ENCODE measurements at places on chromosomes 12 and 14.

DNA sequence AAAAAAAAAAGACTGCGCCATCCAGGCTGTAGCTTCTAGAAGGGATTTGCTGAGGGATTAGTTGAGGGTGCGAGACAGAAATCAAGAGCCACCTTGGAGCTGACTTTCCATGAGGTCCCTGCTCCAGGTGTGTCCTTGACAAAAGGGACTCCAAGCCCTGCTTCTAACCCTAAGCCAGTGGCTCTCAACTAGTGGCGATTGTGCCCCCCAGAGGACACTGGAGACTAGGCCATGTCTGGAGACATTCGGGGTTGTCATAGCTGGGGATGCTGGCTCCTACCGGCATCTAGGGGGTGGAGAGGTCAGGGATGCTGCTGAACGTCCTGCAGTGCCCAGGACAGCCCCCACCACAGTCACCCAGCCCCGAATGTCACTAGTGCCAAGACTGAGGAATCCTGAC, 40.6 kb downstream of the SPRING1 start:
- no peak for DNase-seq

- DNase-seq = no peak
Observed at GRCh38 chr14:70924521-70924920, 17.3 kb downstream of the PCNX1 start.

- no peak for DNase-seq
Observed at GRCh38 chr14:51561141-51561540, 90.6 kb upstream of the FRMD6 start.

GRCh38 chr14:68473069-68473468, 319.8 kb downstream of the ZFP36L1 start:
- DNase-seq = no peak

- no peak for DNase-seq
Observed at GRCh38 chr12:120941846-120942405, 36.4 kb upstream of the HNF1A start.

DNA sequence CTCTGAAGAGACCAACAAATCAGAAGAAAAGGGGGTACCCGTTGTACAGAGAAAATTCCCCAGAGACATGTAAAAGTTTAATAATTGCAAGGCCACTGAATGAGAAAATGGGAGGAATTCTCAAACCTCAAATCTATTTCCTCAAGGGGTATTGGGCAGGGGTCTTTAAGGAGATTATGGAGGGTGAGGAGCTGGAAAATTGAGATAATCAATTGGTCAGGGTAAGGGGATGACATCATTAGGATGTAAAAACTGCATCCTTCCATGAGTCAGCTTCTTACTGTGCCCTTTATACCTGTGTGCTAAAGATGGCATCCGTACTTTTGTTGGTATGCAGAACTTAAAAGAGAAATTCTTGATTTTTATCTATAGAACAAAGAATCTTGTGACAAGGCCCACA, 641.5 kb downstream of the LRFN5 start:
- DNase-seq = no peak

DNA sequence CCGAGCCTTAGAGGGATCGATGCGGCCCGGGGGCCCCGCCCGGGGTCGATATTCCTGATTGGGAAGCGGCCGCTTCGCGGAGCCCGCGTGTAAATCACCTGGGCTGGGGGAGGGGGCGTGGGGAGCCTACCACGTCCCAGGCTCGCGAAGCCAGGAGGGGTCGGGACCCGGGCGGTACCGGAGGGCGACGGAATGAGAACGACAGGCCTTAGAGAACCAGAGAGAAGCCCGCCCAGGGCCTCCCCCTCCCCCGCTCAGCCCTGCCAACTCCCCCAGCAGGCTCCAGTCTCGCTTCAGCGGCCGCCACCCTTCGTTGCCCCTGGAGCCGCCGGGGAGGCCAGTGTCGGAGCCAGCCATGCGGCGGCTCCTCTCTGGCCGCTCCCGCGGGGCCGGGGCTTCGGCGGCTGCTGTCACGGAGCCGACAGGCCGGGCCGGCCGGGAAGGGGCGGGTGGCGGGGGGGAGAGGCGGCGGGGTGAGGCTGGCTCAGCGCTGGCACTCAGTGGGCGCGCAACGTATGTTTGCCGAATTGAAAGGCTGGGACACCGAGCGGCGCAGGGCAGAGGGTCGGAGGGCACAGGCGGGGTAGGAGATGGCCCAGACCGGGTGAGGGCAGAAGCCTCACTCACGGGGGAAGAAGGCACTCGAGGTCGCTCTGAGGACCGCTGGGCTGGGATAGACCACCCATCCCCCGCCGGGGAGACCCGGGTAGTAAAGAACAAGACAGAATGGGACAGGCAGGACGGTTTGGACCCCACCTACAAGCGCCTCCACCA, 1.4 kb upstream of the DNAJC22 start:
- no peak for DNase-seq

GRCh38 chr12:13566292-13566691, 369.8 kb downstream of the EMP1 start:
- DNase-seq = no peak

DNA sequence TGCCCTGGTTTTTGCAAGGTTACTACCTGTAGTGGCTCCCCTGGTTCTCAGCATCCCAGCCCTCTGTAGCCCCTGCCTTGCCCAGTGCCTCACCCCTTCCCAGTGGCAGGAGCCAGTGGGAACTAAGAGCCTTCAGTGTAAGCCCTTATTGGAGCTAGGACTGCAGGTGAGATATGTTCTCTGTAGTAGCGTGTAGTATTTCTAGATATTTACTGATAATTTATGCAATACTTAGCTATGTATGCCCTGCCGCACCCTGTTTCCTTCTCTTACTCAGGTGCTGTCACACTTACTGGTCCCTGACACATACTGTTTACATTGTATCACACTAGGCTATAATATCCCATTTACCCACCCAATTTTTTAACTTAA, 3.6 kb downstream of the BMAL2 start:
- no peak for DNase-seq

DNA sequence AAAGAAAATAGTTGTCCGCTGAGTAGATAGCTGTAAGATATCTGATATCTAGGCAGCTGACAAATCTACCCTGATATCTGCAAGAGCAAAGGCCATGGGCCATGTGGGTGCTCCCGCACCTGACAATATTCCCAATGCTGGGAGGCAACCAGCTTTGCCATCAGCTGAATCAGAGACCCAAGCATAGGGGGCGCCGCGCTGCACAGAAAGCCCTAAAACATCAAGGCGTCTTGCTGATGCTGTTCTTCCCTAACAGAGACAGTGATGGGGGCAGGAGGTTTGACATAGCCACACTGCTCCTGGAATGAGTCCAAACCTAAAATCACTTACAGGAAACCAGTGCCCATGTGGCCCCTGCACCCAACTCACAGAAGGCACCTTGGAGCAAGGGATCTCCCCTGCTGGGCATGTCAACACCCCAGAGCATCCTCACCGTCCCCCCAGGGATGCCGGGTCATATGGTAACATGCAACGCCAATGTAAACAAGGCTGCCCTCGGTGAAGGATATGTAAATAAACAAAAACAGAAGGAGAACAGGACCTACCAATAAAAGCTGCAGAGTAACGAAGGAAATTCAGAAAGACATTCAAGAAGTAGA, 199.5 kb downstream of the TMEM132D start:
- no peak for DNase-seq

DNA sequence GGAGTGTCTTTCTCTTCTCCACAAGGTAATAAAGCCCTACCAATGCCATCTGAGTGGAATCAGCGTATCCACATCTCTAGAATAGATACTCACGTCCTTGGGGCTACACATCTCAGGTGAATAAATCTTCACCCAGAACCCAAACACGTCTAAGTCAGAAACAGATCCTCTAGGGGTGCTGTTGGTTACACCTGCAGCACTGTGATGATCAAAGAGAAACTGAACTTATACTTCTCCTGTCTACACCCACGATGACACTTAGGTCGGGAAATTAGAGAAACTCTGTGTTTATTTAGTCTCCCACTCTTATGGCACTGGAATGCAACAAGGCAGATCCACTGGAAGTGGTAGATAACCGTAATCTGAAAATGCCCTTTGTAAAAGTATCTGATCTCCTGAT, 46.2 kb downstream of the WIF1 start:
- DNase-seq = no peak

- DNase-seq = no peak
Observed at GRCh38 chr12:94643606-94644005, 6.8 kb downstream of the TMCC3 start.

- no peak for DNase-seq
Observed at GRCh38 chr12:109725321-109726105, 11.9 kb downstream of the FAM222A start.

- no peak for DNase-seq
Observed at GRCh38 chr14:63394841-63395240, 76.1 kb upstream of the GPHB5 start.

DNA sequence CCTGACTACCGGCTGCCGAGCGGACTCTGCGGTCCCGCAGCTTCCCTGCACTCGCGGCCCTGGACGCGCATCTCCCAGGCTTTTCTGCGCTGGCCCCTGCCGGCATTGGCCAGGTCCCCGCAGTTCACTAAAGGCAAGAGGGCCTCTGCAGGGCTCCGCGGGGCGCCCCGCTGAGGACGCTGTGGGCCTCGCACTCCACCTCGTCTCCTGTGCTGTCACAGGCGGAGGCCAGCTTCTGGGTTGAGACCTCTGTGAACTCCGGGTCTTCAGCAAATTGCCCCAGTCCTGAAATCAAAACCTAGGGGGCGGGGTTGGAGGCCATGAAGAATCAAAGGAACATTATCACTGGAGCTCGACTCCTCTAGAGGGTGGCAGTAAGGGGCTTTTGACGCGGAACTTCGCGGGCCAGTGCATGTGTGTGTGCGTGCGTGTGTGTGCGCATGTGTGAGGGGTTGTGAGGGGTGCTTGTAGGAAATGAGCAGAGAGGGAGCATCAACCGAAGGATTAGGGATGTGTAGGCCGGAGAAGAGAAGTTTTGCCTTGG, 68.5 kb upstream of the CAPRIN2 start:
- DNase-seq = no peak

GRCh38 chr12:102816816-102817434, 100.1 kb downstream of the PAH start:
- DNase-seq = no peak

DNA sequence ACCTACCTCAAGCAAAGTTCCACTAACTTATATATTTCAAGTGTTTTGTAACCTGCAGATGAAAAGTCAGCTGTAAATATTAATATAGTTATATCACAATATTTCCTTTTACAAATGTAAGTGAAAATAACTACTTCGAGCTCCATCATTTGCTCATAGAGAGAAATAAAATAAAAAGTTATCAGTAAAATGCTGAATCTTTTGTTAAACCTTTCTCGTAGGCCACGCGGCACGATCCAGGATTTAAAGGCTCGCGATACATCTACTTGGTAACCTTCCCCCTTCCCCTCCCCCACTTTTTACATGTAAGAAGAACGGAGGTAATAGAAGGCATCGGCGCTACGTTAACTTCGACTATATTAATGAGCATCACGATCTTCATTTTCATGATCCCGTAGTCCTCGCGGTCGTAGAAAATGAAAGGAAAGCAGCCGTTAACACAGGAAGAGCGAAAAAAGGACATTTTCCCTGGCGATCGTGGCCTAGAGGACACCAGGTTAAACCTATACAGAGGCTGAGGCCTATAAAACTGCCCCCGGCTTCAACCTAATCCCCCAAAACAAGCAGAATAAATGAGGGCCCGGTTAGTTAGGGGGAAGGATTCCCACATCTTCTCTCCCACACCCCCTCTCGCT, 508 bp downstream of the HNRNPC start:
- DNase-seq = no peak

- DNase-seq = no peak
Observed at GRCh38 chr14:84591827-84592445, 938.0 kb upstream of the FLRT2 start.

DNA sequence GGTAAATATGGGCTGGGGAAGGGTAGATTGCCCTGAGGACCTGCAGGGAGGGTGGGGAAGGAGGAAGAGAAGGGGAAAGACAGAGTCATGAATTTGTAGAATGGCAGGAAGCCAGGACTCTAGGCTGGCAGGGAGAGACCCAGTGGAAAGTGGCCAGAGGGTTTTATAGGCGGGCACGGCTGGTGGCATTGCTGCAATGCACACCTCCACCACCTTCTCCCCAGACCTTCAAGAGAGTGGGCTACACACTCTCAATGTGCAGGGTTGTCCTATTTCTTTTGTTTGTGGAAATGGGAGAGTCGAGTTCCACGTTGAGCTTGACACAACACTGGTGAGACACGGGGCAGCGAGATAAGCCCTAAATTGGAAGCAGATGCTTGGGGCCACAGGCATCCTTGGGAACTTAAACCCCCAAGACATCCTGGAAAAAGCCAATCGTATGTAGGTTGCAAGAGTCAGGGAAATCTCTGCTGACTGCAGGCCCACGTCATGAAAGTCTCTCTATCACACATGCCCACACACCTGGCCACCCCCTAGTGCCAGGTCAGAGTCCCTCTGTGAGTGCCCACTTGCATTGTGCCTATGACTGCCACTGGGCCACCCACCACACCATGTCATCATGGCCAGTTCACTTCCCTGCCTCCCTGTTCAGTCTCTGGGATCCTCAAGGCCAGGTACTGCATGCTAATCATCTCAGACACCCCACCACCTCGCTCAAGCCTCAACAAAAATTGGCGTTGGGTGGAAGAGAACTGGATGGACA, 38.0 kb upstream of the BDKRB2 start:
- no peak for DNase-seq

- DNase-seq = no peak
Observed at GRCh38 chr14:77849711-77850110, 49.8 kb downstream of the ADCK1 start.

DNA sequence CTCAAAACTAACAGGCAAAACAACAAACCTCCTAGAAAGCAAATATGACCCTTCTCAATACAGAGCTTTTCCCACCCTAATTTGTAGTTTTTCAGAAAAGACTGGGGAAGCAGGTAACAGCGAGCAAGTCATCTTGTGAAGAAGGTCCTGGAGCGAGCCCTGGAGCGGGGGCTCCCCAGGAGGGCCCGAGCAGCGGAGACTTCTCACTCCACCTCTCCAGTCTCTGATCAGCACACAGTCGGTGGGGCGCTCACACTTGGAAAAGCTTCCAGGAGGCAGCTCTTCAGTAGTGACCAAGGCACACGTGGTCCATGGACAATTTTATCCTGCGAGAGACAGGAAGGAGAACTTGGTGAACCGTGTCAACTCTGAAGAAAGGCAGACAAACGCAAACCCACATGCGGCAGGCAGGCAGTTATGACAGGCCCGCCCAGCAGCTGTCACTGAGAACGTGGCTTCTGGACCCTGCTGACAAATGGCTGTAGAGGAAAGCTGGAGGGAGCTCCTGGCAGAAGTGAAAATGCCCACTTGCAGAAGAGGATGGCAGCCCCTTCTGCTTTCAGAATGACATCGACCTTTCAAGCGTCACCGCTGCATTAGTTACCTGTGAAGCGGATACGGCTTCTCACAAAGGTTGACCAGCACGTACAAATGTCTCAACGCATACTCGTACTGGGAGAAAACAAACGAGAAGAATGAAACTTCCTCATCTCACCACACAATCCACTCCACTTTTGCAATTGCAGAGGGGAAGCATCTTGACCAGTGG, 44.2 kb downstream of the LGMN start:
- no peak for DNase-seq

GRCh38 chr12:53766881-53767280, 15.1 kb upstream of the CISTR start:
- DNase-seq = no peak

Measured in AG04450 (cell line).